ENCODE measurements at places on chromosomes 16 and 17. TPM values are rescaled to one million over a fixed set of nuclear protein-coding genes. Genes with fewer than 3 reads are reported as not detected.
A peak's percentile ranks its signal among the peaks of the same experiment; 100 is the strongest.

GRCh38 chr16:22327446-22327775 is 30.2 kb downstream of the POLR3E start:
- DNase-seq = no peak

GRCh38 chr17:57366558-57367351 is 110.4 kb downstream of the MSI2 start:
- DNase-seq = no peak

DNA sequence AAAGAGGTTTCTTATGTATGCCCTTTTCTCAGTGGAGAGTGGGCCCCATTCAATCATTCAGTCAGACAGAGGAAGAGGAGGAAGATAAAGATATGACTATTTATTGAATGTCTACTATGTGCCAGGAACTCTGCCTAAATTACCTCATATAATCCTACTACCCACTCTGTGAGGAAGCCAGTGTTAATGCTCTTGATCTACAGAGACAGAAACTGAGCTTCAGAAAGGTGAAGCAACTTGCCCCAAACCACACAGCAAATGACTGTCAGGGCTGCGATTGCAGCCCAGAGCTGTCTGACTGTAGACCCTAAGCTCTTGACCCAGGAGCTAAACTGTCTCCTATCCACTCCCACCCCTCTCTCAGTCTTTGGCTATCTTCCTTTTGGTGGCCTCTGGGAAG is 8.4 kb downstream of the SRCIN1 start:
- no peak for DNase-seq

Gene SLC12A3
- total RNA-seq = not detected

DNA sequence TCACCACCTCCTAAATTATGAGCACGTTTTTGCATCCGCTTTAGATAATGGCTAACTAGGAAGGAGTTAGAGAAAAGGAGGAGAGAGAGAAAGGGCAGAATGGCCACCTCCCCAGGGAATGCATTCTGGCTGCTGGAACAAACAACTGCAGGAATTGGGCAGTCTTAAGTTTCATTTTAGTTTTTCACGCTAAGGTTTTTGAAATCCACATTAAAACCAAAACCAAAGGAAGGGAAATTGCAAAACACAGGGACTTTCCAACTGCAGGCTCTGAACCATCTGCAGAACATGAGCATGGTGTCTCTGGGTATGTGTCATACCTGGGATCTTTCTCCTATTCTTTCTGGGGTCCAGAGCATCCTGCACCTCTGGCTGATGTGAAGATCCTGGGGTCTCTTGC is 12.1 kb upstream of the CCL8 start:
- peak; percentile 81 for DNase-seq

- DNase-seq = no peak
These were observed 751 bp upstream of the DOC2B start for GRCh38 chr17:182050-182751.

- no peak for DNase-seq
These were observed 16.7 kb upstream of the CTCF start for GRCh38 chr16:67545665-67546024.

DNA sequence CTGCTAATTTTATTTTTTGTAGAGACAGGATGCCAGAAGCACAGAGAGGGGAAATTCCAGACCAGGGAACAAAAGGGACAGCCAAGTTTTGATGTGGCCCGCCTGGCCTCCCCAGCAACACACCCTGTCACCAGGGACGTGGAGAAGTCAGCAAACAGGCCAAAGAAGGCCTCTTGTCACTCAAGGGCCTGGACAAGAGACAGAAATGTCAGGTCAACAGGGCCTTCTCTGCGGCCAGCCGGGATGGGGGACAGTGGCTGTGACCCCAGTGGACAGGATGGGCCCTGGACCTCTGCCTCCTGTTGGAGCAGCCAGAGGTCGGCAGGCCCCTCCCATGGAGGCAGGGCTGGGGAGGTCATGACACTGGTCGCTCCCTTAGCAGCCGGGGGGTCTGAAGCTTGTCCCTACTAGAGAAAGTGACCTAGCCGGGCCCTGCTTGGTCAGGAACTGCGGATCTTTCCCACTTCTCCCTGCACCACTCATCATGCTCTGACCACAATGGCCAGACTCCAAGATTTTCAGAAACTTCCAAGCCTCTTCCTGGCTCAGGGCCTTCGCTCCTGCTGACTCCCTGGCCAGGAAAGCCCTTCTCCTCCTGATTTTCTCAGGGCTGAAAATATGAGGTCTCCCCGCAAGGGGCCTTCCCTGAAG is 9.2 kb upstream of the TVP23A start:
- peak; percentile 83 for DNase-seq

Gene TBC1D3H
- not detected for total RNA-seq

Gene CUEDC1
- total RNA-seq = 44.3 TPM

DNA sequence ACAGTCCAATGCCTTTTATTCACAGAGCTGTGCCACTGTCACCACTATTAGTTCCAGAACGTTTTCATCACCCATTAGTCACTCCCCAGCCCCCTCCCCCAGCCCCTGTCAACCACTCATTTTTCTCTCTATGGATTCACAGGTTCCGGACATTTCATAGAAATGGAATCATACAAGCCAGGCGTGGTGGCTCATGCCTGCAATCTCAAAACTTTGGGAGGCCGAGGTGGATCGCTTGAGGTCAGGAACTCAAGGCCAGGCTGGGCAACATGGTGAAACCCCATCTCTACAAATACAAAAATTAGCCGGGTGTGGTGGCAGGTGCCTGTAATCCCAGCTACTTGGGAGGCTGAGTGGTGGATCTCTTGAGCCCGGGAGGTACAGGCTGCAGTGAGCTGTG is 759 bp upstream of the PAM16 start:
- DNase-seq = no peak

DNA sequence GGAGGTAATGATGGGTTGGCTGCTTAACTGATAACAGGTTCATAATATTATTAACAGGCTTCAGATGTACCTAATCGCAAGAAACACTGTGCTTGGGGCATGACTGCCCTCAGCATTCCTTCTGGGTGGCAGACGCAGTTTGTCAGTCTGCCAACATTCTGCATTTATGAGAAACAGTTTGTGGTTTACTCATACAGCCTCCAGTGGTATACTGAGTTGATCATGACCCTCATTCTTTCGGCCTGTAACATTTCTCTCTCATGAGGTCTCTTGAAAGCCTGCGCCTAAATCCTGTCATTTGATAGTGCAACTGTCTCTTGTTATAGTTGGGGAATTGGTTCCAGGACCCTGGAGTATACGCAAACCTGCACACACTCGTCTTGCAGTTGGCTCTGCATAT is 4.9 kb upstream of the RUSF1 start:
- no peak for DNase-seq

DNA sequence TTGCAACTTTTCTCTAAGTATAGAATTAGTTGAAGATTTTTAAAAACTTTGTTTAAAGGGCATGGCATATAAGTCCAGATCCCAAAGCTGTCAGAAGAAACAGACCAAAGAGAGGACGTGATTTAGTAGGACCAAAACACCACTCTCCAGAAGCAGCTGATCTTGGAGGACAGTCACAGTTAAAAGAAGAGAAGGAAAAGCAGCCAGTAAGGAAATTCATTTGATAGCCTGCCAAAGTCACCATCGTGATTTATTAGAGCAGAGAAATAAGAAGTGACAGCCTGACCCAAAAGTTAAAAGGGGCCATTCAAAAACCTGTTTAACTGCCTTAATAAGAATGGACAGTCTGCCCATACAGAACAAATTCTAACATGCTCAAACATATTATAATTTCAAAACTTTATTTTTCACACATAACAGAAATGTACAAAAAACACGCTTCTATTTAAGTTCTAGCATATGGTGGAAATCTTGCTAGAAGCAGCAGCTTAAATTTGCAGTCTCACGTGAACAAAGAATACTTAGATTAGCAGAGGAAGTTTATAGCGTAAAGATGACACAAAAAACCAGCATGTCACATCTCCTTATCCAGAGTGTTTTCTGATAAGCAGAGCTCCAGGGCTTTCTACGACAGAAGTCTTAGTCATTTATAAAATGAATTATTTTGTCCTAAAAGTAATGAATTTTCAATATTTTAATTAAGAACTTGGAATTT is 37.2 kb downstream of the TXNDC11 start:
- no peak for DNase-seq

DNA sequence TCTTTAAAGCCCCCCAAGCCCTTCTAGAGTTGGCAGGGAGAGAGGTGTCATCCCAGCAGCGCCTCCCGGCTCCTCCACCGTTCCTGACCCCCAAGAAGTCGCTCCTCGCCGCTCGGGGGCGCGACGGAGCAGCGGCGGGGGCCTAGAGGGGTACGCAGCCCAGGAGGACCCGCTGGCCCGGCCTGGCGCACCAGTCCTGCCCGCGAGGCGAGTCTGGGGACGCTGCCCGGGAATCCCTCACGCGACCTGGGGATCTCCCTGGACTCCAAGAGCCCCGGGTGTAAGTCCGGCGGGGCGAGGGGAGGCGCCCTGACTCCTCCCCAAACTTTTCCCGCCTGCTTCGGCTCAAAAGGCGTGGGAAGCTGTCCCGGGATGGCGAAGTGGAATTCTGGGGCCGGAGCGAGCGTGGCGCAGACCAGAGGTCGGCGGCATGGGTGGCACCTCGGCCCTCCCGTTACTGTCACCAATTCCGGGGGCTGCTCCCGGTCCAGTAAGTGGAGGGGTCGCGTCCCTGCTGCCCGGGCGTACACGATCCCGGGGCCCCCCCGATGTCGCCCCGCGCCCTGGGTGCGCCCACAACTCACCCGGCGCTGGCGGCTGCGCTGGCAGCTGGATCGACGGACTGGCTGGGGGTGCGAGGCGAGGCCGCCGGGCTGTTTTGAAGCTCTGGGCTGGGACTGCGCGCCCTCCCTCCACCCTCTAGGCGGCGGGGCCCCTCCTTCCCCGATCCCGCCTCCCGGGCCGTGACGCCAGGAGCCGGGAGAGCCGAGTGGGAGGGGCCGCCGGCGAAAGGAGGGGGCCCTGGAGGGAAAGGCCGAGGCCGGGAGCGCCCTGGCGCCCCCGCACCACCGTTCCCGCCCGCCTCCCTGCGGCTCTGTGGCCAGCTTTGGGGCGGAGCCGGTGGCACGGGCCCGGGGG is at the start of gene EMP2:
EMP2 (minus strand) TSS at position 634 of the 918 bp plus-strand sequence. CDS start 32,981 bp downstream, outside the sequence.
- peak; percentile 90 for DNase-seq

GRCh38 chr17:76048025-76048605 is 21.0 kb upstream of the EVPL start:
- no peak for DNase-seq

Gene TLCD3B
- not detected for total RNA-seq
